ENCODE measurements at places on chromosomes 1 and 21. TPM values are rescaled to one million over a fixed set of nuclear protein-coding genes. Genes with fewer than 3 reads are reported as not detected.
A peak's percentile ranks its signal among the peaks of the same experiment; 100 is the strongest.

DNA sequence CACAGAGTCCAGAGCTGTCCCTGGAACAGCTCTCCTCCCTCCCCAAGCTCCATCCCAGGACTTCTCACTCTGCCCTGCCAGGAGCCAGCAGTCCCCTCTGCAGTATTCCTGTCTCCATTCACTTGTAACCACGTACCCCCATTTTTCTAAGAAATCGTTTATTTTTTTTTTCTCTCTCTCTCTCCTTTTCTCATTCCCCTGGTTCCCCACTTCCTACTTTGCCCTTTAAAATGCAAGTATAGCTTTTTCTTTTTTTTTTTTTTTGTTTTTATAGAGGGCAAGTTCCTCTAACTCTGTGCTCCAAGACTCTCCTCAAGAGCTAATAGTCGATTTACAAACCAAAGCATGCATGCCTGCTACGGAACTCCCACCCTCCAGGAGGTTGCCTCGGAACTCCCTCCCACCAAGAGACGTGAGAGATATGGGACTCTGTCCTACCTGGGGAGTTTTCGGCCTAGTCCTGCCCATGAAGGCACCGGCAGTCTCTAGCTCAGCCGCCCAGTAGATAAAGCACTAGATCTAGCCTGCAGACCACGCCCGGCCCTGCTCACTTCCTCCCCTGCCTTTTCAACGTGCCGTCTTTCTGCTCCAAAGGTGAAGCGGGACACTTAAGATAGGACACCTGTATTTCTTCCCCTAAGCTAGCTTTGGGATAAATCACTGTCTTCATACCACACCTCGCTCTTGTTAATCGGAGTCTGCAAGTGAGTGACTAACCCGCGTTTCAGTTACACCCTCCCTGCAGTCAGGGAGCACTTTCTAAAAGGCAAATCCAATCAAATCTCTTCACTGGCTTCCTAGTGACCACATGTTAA lies 27.7 kb downstream of the TNFRSF9 start:
- no peaks in the 10 kb centered on the region for H3K27me3 ChIP-seq
- H3K36me3 ChIP-seq, result no peaks in the 10 kb centered on the region
- no peaks in the 10 kb centered on the region for H3K4me1 ChIP-seq
- no peak overlapping the region for H3K27ac ChIP-seq

DNA sequence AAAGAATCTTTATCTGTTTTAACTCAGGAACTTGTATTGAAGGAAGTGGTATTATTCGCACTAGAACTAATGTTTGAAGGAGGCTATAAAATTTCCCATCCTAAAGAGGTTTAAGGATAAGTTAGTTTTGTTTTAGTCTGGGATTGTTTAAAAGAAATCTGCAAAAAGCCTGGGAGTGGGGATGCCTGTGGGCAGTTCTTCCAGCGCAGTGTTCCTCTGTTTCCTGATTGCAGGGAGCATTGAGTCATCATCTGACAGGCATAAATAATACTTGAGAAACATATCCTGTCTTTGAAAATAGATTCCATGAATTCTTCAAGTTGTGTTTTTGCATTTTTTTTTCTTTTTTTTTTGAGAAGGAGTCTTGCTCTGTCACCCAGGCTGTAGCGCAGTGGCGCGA lies 350.8 kb upstream of the PTBP2 start:
- H3K4me3 ChIP-seq, result no peak overlapping the region
- no peak overlapping the region for H3K27ac ChIP-seq
- H3K4me1 ChIP-seq, result no peaks in the 10 kb centered on the region
- no peaks in the 10 kb centered on the region for H3K36me3 ChIP-seq
- H3K27me3 ChIP-seq, result no peaks in the 10 kb centered on the region
- DNase-seq, result peak; percentile 93

DNA sequence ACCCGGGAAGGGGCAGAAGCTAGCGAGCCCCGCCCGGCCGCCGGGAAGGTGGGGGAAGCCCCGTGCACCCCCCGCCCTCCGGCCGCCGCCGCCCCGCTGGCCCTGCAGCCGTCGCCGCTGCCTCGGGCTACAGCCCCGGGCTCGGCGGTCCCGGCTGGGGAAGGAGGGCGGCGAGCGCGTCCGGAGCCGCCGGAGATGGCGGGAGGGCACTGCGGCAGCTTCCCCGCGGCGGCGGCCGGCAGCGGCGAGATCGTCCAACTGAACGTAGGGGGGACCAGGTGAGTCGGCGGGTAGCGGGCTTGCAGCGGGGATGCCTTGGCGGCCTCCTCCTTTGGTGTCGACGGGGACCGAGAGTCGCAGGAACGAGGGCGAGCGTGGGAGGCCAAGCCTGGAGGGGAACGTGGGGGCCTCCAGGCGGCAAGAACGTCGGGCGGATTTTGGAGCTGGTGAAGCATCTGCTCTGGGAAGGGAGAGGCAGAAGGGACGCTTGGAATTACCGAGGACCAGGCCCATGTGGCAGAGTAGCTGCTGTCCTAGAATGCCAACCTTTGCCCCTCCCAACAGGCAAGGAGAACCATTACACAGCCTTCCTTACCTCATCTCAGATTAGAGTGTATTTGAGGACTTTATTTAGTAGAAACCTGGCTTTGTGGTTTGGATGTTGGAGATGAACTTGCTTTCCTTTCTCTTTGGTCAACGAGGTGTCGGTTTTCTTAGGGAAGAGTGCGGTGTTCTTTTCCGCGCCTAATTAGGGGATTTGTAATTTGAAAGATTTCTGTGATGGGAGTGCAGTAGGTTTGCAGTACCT lies 591 bp downstream of the KCTD3 start:
- peak overlapping the region; percentile 89 for H3K27ac ChIP-seq
- H3K27me3 ChIP-seq, result no peaks in the 10 kb centered on the region
- H3K4me3 ChIP-seq, result peak overlapping the region; percentile 83
- H3K4me1 ChIP-seq, result peaks cover 22% of the 10 kb centered on the region
- no peaks in the 10 kb centered on the region for H3K36me3 ChIP-seq
- DNase-seq, result peak; percentile 59

GRCh38 chr21:20737227-20737913 lies 260.8 kb upstream of the NCAM2 start:
- H3K27me3 ChIP-seq, result no peaks in the 10 kb centered on the region
- H3K4me1 ChIP-seq, result no peaks in the 10 kb centered on the region
- no peak overlapping the region for H3K4me3 ChIP-seq
- DNase-seq, result no peak
- H3K27ac ChIP-seq, result no peak overlapping the region

- no peak overlapping the region for H3K27ac ChIP-seq
- no peaks in the 10 kb centered on the region for H3K27me3 ChIP-seq
- peaks cover 9% of the 10 kb centered on the region for H3K36me3 ChIP-seq
- no peak overlapping the region for H3K4me3 ChIP-seq
Observed at GRCh38 chr1:109983380-109984189, 980 bp upstream of the AHCYL1 start.

GRCh38 chr1:208748387-208749165 lies 504.4 kb upstream of the PLXNA2 start:
- no peak overlapping the region for H3K4me3 ChIP-seq
- H3K4me1 ChIP-seq, result peaks cover 4% of the 10 kb centered on the region
- no peak for DNase-seq
- H3K27me3 ChIP-seq, result no peaks in the 10 kb centered on the region
- H3K36me3 ChIP-seq, result no peaks in the 10 kb centered on the region

Gene NPL
- 0.66 TPM for total RNA-seq

- no peak overlapping the region for H3K4me3 ChIP-seq
- no peak overlapping the region for H3K27ac ChIP-seq
- no peaks in the 10 kb centered on the region for H3K4me1 ChIP-seq
- no peaks in the 10 kb centered on the region for H3K27me3 ChIP-seq
- no peak for DNase-seq
Observed at GRCh38 chr1:32106663-32107275, 1.1 kb upstream of the KPNA6 start.

GRCh38 chr1:81760477-81761097 lies 40.1 kb upstream of the ADGRL2 start:
- no peaks in the 10 kb centered on the region for H3K4me1 ChIP-seq
- H3K27me3 ChIP-seq, result no peaks in the 10 kb centered on the region

Gene EXTL1
- 7.0 TPM for total RNA-seq

DNA sequence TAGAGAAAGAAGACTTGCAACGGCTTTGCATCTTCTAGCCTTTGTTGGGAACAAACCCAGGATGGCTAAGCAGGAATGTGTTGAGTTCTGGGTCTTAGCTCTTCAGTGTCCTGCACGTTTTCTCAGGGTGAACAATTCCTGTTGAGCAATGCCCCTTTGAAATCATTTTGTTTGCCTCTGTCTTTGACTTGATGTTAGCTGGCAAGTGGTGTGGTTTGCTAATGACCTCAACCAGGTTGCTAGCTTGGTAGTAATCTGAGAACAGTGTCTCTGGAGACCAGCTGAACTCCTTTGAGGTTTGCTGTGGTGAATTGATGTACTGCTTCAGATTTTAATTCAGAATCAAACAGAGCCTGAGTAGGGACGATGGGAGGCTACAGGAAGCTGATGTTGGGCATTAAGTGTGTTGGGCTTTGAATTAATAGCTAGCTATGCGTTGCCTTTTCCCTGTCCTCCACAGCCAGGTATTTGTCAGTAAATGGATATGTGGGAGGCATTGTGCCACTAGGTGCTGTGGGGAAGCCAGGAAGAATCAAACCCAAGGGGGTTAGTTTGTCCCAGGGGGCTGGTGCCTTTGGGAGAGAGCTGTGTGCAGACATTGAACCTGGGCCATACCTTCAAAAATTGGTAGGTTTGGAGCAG lies 23.3 kb upstream of the SRSF10 start:
- no peaks in the 10 kb centered on the region for H3K27me3 ChIP-seq
- H3K4me1 ChIP-seq, result no peaks in the 10 kb centered on the region
- peak; percentile 90 for DNase-seq
- H3K36me3 ChIP-seq, result no peaks in the 10 kb centered on the region
- H3K4me3 ChIP-seq, result no peak overlapping the region
- H3K27ac ChIP-seq, result no peak overlapping the region

Gene OR2T12
- not detected for total RNA-seq

Gene RIPK4
- total RNA-seq, result 2.4 TPM

DNA sequence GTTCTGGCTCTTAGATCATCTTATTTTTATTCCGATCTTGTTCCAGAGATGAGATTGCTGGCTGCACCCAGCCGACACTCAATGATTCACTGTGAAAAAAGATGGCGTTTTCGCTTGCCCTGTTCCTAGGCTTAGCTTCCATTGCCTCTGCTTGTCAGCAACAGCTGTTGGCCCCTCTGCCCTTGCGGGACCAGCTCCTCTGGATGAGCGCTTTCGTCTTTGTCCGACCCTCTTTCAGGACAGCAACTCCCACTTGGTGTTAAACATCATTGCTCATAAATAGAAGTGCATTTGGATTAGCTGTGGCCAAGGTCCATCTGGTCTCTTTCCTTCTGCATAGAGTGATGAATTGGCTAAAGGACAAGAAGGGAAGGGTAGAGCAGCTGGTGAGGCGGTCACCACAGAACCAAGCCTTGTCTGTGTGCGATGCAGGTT lies 43.5 kb upstream of the SCCPDH start:
- H3K27me3 ChIP-seq, result no peaks in the 10 kb centered on the region
- no peaks in the 10 kb centered on the region for H3K36me3 ChIP-seq
- H3K27ac ChIP-seq, result no peak overlapping the region
- H3K4me3 ChIP-seq, result no peak overlapping the region

Gene UBXN10
- total RNA-seq, result 1.8 TPM

DNA sequence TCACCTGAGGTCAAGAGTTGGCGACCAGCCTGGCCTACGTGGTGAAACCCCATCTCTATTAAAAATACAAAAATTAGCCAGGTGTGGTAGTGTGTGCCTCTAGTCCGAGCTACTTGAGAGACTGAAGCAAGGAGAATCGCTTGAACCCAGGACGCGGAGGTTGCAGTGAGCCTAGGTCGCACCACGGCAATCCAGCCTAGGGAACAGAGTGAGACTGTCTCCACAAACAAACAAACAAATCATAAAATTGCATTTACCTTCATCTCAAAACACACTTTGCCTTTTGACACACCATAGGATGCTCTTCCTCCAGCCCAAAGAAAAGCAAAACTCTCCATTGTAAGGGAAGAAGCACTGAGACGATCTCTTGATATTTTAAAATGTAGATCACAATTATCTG lies 4.3 kb downstream of the HNRNPU start:
- peaks cover 16% of the 10 kb centered on the region for H3K4me1 ChIP-seq
- H3K27ac ChIP-seq, result no peak overlapping the region
- peak overlapping the region; percentile 90 for H3K4me3 ChIP-seq

GRCh38 chr1:17880449-17880848 lies 125.3 kb downstream of the ACTL8 start:
- H3K27ac ChIP-seq, result no peak overlapping the region
- DNase-seq, result no peak
- no peaks in the 10 kb centered on the region for H3K36me3 ChIP-seq
- peaks cover 2% of the 10 kb centered on the region for H3K4me1 ChIP-seq

DNA sequence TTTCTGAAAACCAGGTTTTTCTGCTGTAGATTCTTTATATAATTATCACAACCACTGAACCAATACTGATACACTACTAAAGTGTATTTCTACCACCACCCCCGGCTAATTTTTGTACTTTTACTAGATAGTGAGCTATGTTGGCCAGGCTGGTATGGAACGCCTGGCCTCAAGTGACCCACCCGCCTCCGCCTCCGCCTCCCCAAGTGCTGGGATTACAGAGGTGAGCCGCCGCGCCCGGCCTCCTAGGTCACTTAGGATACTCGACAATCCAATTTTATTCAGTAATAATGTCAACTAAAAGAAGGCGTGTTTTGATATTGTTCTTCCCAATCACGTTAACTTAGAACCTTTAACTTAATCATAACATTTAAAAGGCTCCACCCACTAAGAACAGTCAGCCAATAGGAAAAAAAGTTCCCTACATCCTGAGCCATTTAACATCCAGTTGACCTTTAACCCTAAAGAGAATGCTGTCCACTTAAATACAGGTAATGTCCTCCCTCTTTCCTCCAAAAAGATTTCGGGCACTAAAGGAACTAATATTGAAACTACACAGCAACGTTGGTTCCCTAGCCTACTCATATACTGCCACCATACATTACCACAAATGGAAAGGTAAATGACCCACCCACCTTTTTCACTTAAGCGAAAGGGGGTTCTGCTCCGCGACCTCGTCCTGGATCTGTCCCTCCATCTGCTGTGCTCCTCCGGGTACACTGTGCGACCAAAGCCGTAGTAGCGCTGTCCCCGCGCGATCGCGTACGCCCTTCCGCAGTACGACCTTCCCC lies 1.2 kb downstream of the RSRP1 start:
- peak overlapping the region; percentile 92 for H3K4me3 ChIP-seq
- peak overlapping the region; percentile 94 for H3K27ac ChIP-seq
- H3K4me1 ChIP-seq, result peaks cover 23% of the 10 kb centered on the region
- DNase-seq, result peak; percentile 51

DNA sequence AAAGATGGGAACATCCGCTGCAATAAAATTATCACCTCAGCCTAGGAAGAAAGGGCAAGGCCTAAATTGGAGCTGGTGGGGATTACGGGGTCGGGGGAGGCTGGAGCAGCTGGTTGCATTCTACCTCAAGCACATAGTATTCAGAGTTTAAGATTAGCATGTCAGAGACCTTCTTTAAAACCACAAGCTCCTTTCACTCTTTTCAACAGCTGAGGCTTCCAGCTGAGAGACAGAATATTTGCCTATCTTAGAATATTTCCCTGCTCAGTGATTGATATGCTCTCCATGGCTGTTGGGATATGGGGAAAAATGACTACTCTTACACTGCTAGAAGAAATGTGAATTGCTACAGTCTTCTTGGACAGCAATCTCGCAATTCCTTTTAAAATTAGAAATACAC lies 248.6 kb downstream of the TBX15 start:
- H3K36me3 ChIP-seq, result no peaks in the 10 kb centered on the region
- no peak overlapping the region for H3K4me3 ChIP-seq
- H3K27me3 ChIP-seq, result no peaks in the 10 kb centered on the region
- DNase-seq, result no peak
- no peak overlapping the region for H3K27ac ChIP-seq
- no peaks in the 10 kb centered on the region for H3K4me1 ChIP-seq
